A172 (cell line): ENCODE measurements at places on chromosomes 16 and 17. TPM values are rescaled to one million over a fixed set of nuclear protein-coding genes. Genes with fewer than 3 reads are reported as not detected.

- DNase-seq = no peak
Observed at GRCh38 chr16:22946433-22946832, 132.5 kb downstream of the HS3ST2 start.

GRCh38 chr17:44847586-44847985 lies at the start of gene HIGD1B:
Gene HIGD1B, plus strand, starts transcription at chr17:44847883. Its CDS starts 270 bp downstream, at chr17:44848153.
- DNase-seq = no peak

- peak; percentile 55 for DNase-seq
Observed at GRCh38 chr16:70689970-70690891, 4.4 kb upstream of the MTSS2 start.

GRCh38 chr17:74361230-74362068 lies at the start of gene BTBD17:
Gene BTBD17, minus strand, starts transcription at chr17:74361868. Its CDS starts 49 bp downstream, at chr17:74361819.
- no peak for DNase-seq

DNA sequence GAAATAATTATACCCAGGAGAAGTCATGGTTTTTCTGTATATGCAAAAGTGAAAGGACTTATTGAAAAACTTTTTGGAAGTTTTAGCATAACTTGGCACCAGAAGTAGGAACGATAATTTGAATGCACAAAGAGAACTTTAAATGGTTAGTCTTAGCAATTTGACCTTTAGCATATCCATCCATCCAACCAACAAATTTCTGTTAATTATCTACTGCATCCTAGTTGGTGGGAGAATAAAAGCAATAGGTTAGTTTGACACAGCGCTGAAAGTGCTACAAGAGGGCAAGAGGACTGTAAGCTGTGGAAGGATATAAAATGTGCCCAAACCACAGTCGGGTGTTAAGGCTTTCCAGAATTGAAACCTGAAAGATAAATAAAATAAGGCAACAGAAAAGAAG lies 17.6 kb downstream of the SPAG9 start:
- DNase-seq = no peak

DNA sequence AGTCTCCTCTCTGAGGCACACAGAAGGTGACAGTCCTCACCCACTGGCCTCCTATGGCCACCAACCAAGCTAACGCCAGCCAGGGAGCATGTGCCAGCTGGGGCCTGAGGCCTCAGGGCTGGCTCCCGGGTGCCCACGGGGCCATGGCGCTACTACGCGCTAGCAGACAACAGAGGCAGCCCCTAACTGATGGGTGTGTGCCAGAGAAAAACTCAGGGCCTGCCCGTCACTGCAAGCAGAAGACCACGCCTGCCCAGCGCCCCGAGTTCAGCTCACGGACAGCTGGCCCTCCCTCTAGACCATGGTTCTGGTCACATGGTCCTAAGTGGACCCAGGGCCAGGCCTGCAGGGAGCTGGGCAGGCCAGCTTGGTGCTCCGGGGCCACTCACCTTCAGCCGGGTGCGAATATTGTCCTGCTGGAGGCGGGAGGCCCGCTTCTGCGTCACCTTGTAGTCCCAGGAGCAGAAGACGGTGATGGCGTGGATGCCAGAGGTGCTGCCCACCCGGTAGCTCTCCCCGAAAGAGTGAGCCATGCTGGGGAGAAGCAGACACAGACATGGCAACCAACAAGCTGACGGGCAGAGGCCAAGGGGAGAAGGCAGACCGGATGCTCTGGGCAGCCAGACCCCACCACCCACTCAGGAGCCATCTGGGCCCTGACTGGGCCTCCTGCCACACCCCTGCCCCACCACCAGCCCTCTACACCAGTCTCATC lies 6.2 kb downstream of the TMC6 start:
- DNase-seq = no peak

- DNase-seq = peak; percentile 50
Observed at GRCh38 chr16:68782198-68783174, 45.4 kb downstream of the CDH1 start.

GRCh38 chr16:31451681-31452351 lies 7.5 kb upstream of the ARMC5 start:
- DNase-seq = peak; percentile 75

DNA sequence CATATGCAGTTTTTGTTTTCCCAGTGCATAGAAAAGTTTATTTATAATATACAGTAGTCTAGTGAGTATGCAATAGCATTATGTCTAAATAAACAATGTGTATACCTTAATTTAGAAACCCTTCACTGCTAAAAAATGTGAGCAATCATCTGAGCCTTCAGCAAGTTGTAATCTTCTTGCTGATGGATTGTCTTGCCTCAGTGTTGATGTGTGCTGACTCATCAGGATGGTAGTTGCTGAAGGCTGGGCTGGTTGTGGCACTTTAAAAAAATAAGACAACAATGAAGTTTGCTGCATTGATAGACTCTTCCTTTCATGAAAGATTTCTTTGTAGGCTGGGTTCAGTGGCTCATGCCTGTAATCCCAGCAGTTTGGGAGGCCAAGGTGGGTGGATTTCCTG lies 13.9 kb upstream of the CAPNS2 start:
- DNase-seq = peak; percentile 82

DNA sequence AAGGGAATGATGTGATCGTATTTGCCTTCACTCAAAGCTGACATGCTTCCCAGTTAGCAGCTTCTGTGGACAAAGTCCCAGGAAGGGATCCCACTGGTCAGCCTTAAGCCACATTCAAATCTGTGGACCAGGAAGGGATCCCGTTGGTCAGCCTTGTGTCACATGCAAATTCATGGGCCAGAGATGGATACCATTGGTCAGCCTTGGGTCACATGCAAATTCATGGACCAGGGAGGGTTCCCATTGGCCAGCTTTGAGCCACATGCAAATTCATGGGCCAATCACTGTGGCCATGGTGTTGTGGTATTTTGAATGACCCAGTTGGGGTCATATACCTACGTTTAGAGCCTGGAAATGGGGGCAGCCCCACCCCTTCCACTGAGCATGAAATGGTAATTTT lies 201.6 kb downstream of the HS3ST4 start:
- DNase-seq = no peak

- no peak for DNase-seq
Observed at GRCh38 chr16:17335826-17336529, 134.8 kb downstream of the XYLT1 start.

DNA sequence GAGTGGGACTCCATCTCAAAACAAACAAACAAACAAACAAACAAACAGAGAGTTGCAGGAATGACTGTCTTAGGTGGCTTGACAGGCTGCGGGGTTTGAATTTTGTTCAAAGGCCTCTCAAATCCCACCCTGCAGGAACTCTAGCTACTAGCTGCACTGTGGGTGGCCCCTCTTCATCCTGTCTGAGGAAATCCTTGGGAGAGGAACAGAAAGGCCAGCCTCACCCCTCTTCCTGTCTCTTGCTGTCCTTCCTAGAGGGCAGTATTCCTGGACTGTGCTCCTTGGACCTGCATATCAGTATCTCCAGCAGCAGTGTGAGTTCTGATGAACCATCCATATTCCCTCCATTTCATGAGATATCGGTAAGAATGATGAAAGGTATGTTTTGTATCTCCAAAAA lies 2.0 kb upstream of the CCDC92B start:
- no peak for DNase-seq

GRCh38 chr17:63113167-63113566 lies 147.1 kb downstream of the TANC2 start:
- DNase-seq = no peak

The KSR1 gene
- total RNA-seq = 1.7 and 2.9 TPM in 2 replicates

The SLC13A2 gene
- total RNA-seq = not detected in 2 replicates

The PPP1R27 gene
- not detected in 2 replicates for total RNA-seq

The KRTAP4-6 gene
- not detected in 2 replicates for total RNA-seq

The IL21R gene
- total RNA-seq = 1.3 and 6.6 TPM in 2 replicates

The KCNH6 gene
- not detected in 2 replicates for total RNA-seq

The ADAM11 gene
- 2.2 and 2.8 TPM in 2 replicates for total RNA-seq

The SMIM22 gene
- total RNA-seq = not detected in 2 replicates

The SPATA2L gene
- total RNA-seq = 21.1 and 24.3 TPM in 2 replicates
